ENCODE measurements at places on chromosomes 2 and 18.
A peak's percentile ranks its signal among the peaks of the same experiment; 100 is the strongest.

GRCh38 chr2:643334-643733 lies 33.9 kb downstream of the TMEM18 start:
- DNase-seq = no peak

DNA sequence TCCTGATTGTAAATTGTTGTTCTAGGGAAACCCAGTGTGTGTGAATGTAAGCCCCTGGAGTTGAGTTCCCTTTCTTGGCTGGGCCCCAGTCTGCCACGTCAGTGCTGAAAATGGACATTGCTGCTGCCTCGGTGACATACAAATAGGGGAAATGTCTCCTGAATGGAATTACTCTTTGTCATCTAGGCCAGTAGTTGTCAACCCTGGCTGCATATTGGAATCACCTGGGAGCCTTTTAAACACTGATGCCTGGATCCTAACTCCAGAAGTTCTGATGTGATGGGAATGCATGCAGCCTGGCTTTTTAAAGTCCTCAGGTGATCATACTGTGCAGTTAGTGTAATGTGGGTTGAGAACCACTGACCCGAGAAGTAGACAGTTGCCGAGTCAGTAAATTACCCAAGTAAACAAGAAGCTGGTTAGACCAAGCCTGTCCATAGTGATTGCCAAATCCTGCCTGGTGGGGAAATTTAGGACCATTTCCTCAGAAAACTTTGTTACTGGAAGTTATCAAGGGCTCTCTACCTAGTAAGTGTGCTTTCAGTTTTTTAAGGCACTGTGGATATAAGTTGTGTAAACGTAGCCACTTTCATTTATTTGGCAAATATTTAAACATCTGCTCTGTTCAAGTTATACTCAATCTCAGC lies 27.6 kb upstream of the IL1R1 start:
- no peak for DNase-seq

DNA sequence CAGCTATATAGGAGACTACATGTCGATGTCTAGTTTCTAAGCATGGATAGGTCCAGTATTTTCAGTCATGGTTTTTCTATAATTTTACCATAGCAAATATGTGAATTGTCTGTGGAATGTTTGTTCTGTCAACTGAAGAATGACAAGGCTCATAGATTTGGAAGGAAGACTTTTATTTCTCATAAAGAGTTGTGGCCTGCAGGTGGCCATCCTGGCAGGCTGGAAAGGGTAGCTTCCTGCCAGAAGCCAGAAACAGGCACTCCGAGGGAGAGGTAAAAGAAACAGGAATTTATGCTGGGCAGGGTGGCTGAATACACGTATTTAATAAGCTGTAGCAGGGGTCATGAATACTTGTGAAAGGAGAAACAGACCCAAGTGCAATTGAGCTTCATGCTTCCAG lies 182.1 kb downstream of the PARD3B start:
- DNase-seq = no peak

GRCh38 chr2:98713332-98714015 lies 17.5 kb downstream of the MGAT4A start:
- DNase-seq = no peak

DNA sequence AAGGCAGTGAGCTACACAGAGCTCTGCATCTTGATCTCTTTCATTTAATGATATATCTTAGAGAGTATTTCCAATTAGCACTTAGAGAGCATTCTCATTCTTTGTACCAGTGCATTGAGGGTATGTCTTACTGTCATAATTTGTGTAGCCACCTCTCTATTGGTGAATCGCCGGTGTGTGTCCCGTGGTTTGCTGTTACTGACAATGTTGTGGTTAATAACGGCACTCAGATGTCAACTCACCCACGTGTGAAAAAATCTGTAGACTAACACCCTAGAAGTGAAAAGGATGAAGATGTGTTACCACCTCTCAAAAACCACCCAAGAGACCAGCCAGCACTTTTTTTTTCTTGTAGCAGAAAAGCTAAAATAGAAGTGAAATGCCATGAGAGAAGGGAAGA lies 37.1 kb downstream of the TEX51 start:
- no peak for DNase-seq

DNA sequence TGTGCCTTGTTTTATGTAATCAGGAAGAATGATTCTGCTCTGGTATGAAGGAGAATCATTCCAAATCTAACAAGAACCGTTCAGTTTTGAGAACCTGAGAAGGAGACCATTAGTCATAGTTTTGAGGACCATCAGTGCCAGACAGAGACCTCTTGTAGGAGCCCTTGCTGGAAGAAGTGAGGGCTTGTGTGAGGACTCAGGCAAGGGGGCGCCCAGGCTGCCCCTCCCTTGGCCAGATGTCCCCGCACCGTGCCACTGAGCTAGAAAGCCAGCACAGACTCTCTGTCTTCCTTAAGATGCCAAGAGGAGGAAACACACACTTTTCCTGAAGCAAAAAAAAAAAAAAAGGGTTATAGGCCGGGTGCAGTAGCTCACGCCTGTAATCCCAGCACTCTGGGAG lies 55.7 kb upstream of the SLC39A10 start:
- DNase-seq = no peak

DNA sequence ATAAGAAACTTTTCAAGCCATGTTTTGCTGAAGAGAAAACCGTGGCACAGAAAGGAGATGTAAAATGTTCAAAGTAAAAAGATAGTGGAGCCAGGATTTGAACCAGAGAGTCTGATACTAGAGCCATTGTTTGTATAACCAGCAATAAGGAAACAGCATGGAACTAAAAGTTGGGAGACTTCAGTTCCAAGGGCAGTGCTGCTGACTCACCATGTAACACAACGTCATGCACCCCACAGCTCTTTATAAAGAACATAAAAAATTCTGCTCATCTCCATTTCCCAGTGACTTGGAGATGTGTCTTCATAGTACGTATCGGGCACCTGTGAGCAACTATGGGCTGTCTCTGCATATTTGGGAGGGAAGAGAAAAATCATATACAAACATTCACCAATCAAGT lies 353.0 kb upstream of the PIK3C3 start:
- no peak for DNase-seq

DNA sequence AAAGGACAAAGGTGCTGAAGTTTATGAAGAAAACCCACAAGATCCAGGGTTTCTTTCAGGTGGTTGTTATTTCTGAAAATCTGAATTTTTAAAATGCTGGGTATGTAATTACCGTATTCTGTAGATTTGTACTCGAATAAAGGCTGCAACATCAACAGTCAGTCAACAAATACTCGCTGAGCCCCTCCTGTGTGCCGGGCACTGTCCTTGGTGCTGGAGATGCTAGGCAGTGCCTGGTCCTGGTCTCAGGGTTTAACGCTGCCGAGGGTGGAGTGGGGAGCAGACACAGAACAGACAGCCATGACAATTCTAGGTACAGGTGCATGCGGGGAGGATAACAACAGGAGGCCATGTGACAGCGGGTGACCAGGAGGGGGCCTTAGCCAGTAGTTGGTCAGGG lies 27.2 kb upstream of the PDIA6 start:
- DNase-seq = peak; percentile 66

DNA sequence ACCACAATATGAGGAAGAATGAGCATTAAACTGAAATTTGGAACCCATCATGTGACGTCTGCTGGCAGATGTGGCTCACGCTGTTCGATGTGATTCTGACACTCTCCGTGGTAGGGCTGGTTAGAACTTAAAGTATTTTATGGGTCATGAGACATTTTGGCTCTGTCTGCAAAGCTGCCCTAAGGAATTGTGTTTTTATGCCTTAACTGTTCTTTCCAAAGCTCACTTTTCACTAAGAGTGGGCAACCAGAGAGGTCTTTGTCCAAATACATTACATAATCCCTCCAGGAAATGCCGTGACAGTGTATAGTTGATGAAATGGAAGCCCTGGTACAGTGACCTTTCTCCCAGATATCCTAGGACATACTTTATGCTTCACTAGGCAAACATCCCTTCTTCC lies 119.1 kb downstream of the AQP4 start:
- DNase-seq = no peak

DNA sequence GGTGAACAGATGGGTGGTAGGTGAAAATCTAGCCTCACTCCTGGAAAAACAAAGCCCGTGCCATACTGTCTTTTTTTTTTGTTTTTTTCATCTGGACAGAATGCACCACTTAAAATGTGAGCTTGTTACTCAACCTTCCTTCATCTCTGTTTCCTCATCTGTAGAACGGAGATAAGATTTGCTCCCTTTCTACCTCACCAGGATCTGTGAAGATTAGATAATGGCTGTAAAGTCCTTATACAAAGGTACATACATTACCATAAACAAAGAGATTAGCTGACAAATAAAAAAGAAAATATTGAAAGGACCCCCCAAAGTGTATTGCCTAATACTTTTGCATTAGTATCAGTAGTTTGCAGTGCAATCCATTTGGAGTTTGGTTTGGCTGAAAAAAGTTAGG lies 75.4 kb upstream of the ZEB2 start:
- DNase-seq = no peak

- no peak for DNase-seq
Measured at GRCh38 chr2:17717666-17718065, 35.9 kb downstream of the SMC6 start.
